Activated CD4-positive, alpha-beta T cell treated with anti-CD3 and anti-CD28 coated beads, Interleukin-2, Interleukin-4, amounts not matched to agents 100 ng/mL and 50 ng/mL, durations not matched to agents 16 hours and 8 hours (primary cell): ENCODE measurements at places on chromosomes 4 and X.

DNA sequence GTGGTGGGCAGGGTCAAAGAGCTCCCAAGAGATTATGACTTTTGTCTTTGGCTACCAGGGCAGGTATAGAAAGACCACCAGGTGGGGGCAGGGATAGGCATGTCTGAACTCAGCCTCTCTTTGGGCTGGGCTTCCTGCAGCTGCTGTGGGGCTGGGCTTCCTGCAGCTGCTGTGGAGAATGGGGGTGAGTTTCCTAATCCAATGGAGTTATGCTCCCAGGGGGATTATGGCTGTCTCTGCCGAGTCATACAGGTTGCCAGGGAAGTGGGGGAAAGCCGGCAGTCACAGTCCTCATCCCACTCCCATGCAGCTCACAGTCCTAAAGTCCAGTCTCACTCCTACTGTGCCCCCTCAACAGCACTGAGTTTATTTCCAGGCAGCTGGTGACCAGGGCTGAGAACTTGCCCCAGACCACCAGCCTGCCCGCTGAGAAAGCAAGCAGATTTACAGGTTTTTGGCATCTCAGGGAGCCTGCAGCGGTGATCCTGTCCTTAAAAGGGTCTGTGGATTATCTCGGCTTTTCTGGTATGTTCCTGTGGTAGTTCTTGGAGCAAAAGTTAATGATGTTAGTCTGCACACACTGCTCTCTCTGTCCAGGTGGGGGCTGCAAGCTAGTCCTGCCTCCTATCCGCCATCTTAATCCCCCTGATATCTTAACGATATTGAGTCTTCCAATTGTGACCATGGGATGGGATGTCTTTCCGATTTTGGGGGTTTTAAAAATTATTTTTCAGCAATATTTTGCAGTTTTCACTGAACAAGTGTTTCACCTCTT lies 133.4 kb downstream of the RTL9 start:
- DNase-seq = no peak

DNA sequence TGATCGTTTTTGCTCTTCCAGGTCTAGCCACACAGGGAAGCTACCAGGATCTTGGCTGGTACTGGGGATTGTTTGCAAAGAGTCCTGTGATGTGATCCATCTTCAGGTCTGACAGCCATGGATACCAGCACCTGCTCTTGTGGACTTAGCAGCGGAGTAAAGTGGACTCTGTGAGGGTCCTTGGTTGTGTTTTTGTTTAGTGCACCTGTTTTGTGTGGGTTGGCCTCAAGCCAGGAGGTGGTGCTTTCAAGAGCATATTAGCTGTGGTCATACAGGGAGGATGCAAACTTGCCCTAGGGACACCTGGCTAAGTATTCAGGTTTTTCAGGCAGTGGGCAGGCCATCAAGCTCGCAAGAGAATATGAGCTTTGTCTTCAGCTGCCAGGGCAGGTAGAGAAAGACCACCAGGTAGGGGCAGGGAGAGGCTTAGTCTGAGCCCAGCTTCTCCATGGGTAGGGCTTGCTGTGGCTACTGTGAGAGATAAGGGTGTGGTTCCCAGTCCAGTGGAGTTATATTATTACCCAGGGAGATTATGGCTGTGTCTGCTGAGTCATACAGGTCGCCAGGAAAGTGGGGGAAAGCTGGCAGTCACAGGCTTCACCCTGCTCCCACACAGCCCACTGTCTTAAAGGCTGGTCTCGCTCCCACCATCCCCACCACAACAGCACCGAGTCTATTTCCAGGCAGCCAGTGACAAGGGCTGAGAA lies 293.7 kb downstream of the PCDH18 start:
- no peak for DNase-seq

- DNase-seq = no peak
Observed at GRCh38 chr4:57303012-57303751, 193.0 kb upstream of the IGFBP7 start.

- DNase-seq = peak; percentile 69
Observed at GRCh38 chrX:53088136-53088974, 5.6 kb upstream of the KANTR start.

GRCh38 chr4:98747393-98748091 lies 89.1 kb upstream of the TSPAN5 start:
- no peak for DNase-seq

- no peak for DNase-seq
Observed at GRCh38 chrX:7620560-7620959, 222.4 kb upstream of the VCX start.

DNA sequence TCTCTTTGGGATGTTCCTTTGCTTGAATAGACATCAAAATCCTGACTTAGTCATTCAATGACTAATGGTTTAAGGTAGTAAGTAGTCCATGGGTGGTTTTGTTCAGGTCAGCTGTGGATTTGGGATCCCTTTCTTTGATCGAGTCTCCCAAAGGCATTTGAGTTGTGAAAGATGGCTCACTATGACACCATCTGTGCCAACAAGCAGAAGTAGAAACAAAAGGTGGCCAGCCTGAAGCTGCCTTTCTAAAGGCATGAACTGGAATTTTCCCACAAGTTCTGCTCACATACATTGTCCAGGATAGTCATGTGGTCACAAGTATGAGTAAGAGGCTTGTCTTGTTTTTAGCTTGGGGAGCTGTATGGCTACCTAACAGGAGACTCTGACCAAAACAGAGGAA lies 129.9 kb downstream of the CCNG2 start:
- DNase-seq = no peak

DNA sequence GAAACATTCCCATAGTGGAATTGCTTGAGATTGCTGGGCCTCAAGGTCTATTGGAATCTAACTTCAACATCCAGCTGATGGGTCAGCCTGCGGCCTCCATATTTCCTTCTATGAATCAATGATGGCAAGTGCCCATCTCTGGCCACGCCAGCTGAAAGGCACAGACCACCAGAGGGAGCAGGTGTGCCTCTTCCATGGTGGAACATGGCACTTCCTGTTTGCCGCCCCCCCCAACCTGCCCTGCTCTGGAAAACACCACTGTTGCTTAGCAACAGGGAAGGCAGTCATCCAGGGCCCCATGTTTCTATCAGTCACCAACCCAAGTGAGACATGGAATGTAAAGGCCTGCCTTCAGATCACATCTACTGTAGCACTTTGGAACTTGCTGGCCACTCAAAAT lies 11.6 kb downstream of the PAGE4 start:
- peak; percentile 19 for DNase-seq

GRCh38 chr4:153530284-153530999 lies 64.3 kb downstream of the TMEM131L start:
- DNase-seq = peak; percentile 45

DNA sequence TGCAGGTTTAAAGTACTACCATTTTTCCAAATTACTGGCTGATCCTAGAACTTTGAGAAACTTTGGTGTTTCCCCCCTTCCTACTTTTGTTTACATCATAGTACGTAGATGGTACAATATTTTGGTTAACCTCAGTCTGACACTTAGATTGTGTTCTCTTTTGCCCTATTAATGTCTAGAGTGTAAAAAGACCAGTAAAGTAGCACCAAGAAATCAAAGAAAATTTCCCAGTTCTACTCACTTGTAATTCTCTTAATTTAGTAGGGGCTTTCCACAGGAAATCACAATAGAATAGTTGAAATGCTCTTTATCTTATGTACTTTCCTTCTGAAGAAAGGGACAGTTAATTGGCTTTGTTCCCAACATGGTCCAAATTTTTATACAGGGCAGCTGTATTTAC lies 51.6 kb downstream of the NFKB1 start:
- no peak for DNase-seq

- DNase-seq = no peak
Observed at GRCh38 chr4:163663454-163664225, 169.2 kb downstream of the TMA16 start.

GRCh38 chr4:88215351-88215750 lies 56.9 kb upstream of the ABCG2 start:
- DNase-seq = no peak

GRCh38 chrX:72621625-72622485 lies 49.2 kb upstream of the HDAC8 start:
- DNase-seq = peak; percentile 88

DNA sequence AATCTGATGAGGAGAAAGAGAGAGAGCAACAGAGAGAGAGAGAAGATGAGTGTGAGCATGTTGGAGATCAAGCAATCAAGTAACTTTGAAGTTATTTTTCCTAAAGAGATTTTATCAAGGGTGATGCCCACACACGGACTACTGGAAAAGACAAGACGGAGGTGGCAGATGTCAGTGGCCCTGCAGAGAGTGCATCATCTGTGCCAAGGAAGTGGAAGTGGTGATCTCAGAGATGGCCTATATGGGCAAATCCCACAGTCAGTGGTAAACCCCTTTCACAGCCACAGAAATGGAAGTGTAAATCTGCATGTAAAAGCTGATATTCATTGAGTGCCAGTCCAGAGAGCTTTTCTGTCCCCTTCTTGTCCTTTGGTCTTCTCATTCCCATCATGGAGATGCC lies 577.2 kb upstream of the AADAT start:
- no peak for DNase-seq

DNA sequence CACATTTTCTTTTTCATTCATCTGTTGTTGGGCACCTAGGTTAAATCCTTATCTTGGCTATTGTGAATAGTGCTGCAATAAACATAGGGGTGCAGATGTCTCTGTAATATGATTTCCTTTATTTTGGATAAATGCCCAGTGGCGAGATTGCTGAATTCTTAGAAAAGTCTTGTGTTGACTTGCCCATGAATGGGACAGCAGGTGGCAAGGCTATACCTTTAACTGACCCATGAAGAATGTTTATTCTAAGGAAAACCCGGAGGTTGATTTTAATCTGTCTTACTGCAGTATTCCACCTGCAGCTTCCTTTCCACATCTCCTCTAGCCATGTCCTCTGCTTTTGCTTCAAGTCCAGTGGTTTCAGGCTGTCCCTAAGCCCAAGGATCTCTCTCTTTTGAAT lies 220.6 kb downstream of the SNCA start:
- DNase-seq = no peak

GRCh38 chr4:78205591-78205990 lies 148.5 kb downstream of the FRAS1 start:
- DNase-seq = no peak

DNA sequence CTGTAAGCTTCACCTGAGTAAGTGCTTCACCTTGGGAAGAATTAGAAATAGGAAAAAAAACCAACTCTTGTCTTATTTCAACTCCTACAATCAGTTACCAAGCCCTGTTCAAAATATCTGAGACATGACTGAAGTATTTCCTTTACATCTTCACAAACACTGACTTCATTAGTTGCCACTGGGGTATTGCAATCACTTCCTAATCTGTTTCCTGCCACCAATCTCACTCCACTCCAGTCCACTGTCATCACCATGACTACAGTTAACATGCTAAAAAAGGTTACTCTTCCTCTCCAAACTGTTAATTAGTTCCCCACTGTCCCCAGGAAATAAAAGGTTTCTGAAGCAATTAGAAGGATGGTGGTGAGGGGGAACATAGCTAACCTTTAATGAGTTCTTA lies 3.3 kb upstream of the SUPT20HL1 start:
- no peak for DNase-seq

DNA sequence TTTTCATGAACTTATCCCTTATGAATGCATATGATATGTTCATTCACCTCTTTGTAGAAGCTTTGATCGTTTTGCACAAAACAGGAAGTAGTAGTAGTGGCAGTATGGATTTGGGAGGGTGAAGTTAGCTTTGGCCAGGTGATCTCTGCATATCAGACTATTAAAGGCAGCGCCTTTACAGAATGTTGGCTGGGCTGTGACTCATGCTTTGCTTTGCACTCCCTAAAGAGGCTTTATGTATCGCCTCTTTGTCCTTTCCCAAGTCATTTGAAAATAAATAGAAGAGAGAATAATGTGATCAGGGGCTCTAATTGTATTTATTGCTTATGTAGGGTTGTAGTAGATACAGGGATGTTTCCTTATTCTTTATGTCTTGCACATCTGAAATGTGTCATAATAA lies 50.4 kb downstream of the SHROOM3 start:
- DNase-seq = no peak

- DNase-seq = peak; percentile 17
Observed at GRCh38 chrX:152821145-152821765, 9.3 kb downstream of the CETN2 start.
